ENCODE measurements at places on chromosomes 4 and X. TPM values are rescaled to one million over a fixed set of nuclear protein-coding genes. Genes with fewer than 3 reads are reported as not detected.

DNA sequence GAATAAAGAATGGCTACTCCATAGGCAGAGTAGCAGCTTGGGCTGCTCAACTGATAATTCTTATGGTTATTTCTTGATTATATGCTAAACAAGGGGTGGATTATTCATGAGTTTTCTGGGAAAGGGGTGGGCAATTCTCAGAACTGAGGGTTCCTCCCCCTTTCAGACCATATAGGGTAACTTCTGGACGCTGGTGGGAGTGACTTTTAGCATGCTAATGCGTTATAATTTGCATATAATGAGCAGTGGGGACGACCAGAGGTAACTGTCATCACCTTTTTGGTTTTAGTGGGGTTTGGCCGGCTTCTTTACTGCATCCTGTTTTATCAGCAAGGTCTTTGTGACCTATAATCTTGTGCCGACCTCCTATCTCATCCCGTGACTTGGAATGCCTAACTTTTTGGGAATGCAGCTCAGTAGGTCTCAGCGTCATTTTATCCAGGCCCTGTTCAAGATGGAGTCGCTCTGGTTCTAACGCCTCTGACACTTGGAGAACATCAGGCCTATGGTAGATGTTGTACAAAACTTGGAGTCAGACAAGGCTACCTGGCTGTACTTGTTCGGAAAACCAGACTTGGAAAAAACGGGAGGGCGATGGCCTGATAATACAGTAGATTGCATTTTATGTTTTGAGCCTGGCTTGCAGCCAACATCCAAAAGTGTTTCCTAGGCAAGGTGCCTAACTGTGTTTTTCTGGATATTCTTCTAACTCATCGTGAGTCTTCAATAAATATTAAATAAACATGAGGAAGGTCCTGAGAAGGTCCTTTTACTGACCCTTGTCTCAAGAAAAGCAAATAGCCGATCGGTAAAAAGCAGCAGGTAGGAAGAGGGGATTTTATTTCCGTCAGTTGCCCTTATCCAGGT, 1.8 kb upstream of the TMEM164 start:
- DNase-seq: no peak

DNA sequence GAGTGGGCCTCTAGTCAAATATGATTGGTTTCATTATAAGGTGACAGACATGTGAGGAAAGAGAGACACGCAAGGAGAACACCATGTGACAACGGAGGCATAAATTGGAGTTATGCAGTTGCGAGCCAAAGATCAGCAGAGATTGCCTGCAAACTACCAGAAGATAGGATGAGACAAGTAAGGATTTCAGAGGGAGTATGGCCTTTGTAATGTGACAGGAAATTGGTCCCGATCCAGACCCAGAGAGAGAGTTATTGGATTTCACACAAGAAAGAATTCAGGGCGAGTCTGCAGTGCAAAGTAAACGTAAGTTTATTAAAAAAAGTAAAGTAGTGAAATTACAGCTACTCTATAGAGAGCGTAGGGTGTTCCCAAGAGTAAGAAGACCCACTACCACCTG, 35.7 kb upstream of the NDST4 start:
- DNase-seq: no peak

DNA sequence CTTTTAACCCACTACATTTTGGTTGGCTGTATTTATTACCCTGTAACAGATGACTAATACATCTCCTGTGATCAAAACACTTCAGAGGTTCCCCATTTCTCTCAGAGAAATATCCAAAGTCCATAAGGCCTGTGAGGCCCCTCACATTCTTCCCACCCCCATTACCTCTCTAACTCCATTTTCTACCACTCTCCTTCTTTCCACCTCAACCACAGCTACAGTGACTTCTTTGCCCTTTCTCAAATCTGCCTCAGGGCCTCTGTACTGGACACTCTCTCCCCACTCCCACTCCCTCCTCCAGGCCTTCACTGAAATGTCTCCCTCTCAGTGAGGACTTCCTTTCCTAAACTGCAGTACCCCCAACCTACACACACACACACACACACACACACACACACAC, 8.4 kb upstream of the TMEM144 start:
- no peak for DNase-seq

DNA sequence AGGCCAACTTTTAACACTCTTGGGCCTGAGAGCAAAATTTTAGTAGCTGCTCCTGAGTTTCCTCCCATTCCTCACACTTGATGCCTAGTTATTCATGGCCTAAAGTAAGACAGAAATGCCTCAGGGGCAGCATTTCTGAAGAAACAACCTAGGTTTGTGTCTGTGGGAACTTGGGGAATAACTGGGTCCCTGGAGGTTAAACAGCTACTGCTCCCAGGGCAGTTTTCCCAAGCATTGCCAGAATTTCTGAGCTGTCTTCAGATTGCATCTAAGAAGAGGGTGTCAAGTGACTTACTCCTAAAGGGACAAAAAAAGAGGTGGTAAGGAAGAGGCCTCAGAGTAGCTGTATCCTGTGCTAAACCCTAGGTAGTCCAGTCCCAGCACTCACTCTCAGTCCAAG, 130.8 kb upstream of the ACSL4 start:
- DNase-seq: no peak

DNA sequence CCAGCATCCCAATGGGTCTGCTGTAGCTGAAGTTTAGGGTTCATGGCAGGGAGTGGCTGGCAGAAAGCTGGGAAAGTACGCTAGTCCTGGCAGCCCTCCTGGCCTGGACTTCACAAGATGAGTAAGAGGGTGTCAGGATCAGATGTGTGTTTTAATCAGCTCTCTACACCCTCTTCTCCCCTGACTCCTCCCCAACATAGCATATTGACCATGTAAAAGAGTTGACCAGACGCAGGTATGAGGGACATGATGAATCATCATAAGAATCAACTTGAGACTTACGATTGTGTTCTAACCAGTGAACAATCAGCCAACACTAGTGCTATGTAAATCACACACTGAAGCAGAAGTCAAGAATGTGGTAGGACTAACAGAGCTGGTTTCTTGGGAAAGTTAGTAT, 5.3 kb downstream of the SOWAHB start:
- DNase-seq: peak; percentile 99

DNA sequence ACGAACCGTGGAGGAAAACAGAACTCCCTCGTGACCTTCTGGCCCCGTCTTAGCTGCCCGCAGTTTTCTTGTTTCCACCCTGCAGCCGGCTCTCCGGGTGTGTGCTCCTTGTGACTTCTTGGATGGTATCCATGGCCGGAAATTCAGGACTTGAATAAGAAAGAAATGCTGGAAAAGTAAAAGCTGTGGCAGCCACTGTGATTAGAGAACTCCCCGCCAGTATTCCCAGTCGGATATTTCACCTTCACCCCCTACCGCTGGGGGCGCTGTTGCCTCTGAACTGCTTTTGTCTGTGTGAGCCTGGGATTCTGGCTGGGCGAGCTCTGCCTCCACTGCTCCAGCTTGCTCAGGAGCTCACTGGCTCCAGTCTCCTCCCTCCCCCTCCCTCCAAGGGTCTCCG, 41.5 kb upstream of the CYP4V2 start:
- no peak for DNase-seq

ZCCHC12 gene
- total RNA-seq: not detected

All from bronchial epithelial cell (primary cell).